ENCODE measurements at places on chromosomes 16 and 17. TPM values are rescaled to one million over a fixed set of nuclear protein-coding genes. Genes with fewer than 3 reads are reported as not detected.

The KRTAP4-11 gene
- total RNA-seq = not detected

The PPP1R27 gene
- total RNA-seq = not detected

The SRP68 gene
- total RNA-seq = 44.1 TPM

The USH1G gene
- 3.3 TPM for total RNA-seq

The GGT6 gene
- total RNA-seq = 4.4 TPM

The GPT2 gene
- total RNA-seq = 88.6 TPM

The CDR2L gene
- 6.2 TPM for total RNA-seq

The ZNF597 gene
- total RNA-seq = 4.6 TPM

The MT4 gene
- total RNA-seq = not detected

The KCNJ16 gene
- total RNA-seq = not detected

The PDE6G gene
- 0.21 TPM for total RNA-seq

The HBA2 gene
- not detected for total RNA-seq

The EPX gene
- not detected for total RNA-seq

The CCL13 gene
- total RNA-seq = not detected

The LASP1 gene
- 25.3 TPM for total RNA-seq

The MYH1 gene
- total RNA-seq = not detected

The C16orf89 gene
- total RNA-seq = not detected

The OSBPL7 gene
- 0.68 TPM for total RNA-seq

The C1QTNF8 gene
- not detected for total RNA-seq

The NPIPA2 gene
- 1.1 TPM for total RNA-seq

The NKD1 gene
- under 0.01 TPM for total RNA-seq

The IL17C gene
- not detected for total RNA-seq

The DLG4 gene
- 9.3 TPM for total RNA-seq

The SCARF1 gene
- 0.43 TPM for total RNA-seq

The GOT2 gene
- total RNA-seq = 92.7 TPM

The COX10 gene
- 21.2 TPM for total RNA-seq

The SGCA gene
- total RNA-seq = 0.28 TPM

The BRIP1 gene
- total RNA-seq = 3.1 TPM

The PIPOX gene
- total RNA-seq = 0.28 TPM

The TTLL6 gene
- not detected for total RNA-seq

The LPCAT2 gene
- total RNA-seq = 12.0 TPM

The MYCBPAP gene
- under 0.01 TPM for total RNA-seq

The CBX4 gene
- 90.9 TPM for total RNA-seq

The SLC35G3 gene
- total RNA-seq = not detected

The ITGAX gene
- total RNA-seq = not detected

The PPM1E gene
- 0.68 TPM for total RNA-seq

The PEX12 gene
- total RNA-seq = 4.5 TPM

The GP1BA gene
- not detected for total RNA-seq

The SLX1B gene
- 14.4 TPM for total RNA-seq

The KRTAP2-1 gene
- total RNA-seq = not detected

The TNFRSF13B gene
- not detected for total RNA-seq

The ABCC11 gene
- 0.34 TPM for total RNA-seq

The OR2C1 gene
- total RNA-seq = not detected

The PRM2 gene
- total RNA-seq = not detected
